Metanephros (tissue), 2 donors: ENCODE measurements at places on chromosomes 4 and X. TPM values are rescaled to one million over a fixed set of nuclear protein-coding genes. Genes with fewer than 3 reads are reported as not detected.

BOD1L1 gene
- 38.9 TPM for total RNA-seq

TMSB15C gene
- total RNA-seq = 7.9 TPM

APLN gene
- 2.8 TPM for total RNA-seq

BEND4 gene
- total RNA-seq = 1.4 TPM

ARL9 gene
- 0.41 TPM for total RNA-seq

IL13RA1 gene
- total RNA-seq = 35.6 TPM

TBC1D19 gene
- 38.1 TPM for total RNA-seq
